ENCODE measurements at places on chromosomes 6 and 20. TPM values are rescaled to one million over a fixed set of nuclear protein-coding genes. Genes with fewer than 3 reads are reported as not detected.

Gene DEFB114
- total RNA-seq = not detected

Gene MAP7
- total RNA-seq = 4.5 TPM

Gene GLP1R
- not detected for total RNA-seq

Gene OOEP
- not detected for total RNA-seq

Gene PKIB
- not detected for total RNA-seq

Gene MYB
- total RNA-seq = 1.2 TPM

Gene BMP5
- 0.40 TPM for total RNA-seq

Gene MTRF1L
- total RNA-seq = 18.7 TPM

Gene C20orf141
- total RNA-seq = not detected

Gene THBD
- 12.0 TPM for total RNA-seq

Gene VPS52
- 30.6 TPM for total RNA-seq

Gene HLA-DPA1
- total RNA-seq = 63.7 TPM

Gene ADGRB3
- 9.8 TPM for total RNA-seq

Gene GRM4
- total RNA-seq = not detected

Gene MYH7B
- total RNA-seq = 0.07 TPM

Gene PERP
- 155 TPM for total RNA-seq

Gene FAXC
- 23.2 TPM for total RNA-seq

Gene COX7A2
- 148 TPM for total RNA-seq

Gene TOX2
- total RNA-seq = 47.8 TPM

Gene TSBP1
- total RNA-seq = not detected

Gene HSPA12B
- total RNA-seq = 9.6 TPM

Gene ECHDC1
- total RNA-seq = 52.0 TPM

Gene POFUT1
- 42.4 TPM for total RNA-seq

Gene FAM162B
- 9.1 TPM for total RNA-seq

Gene ADGB
- not detected for total RNA-seq

Gene B3GALT4
- total RNA-seq = 22.3 TPM

Gene CTCFL
- not detected for total RNA-seq

Measured in gastroesophageal sphincter (tissue), 4 donors.